ENCODE measurements at places on chromosomes 11 and 22.

- no peak for DNase-seq
Observed at GRCh38 chr11:111840143-111840542, 31.2 kb downstream of the ALG9 start.

GRCh38 chr11:123314972-123315371, 115.1 kb upstream of the GRAMD1B start:
- no peak for DNase-seq

GRCh38 chr22:30016596-30016995, 63.7 kb upstream of the HORMAD2 start:
- DNase-seq = no peak

GRCh38 chr11:28584992-28585391, 476.8 kb downstream of the METTL15 start:
- no peak for DNase-seq

DNA sequence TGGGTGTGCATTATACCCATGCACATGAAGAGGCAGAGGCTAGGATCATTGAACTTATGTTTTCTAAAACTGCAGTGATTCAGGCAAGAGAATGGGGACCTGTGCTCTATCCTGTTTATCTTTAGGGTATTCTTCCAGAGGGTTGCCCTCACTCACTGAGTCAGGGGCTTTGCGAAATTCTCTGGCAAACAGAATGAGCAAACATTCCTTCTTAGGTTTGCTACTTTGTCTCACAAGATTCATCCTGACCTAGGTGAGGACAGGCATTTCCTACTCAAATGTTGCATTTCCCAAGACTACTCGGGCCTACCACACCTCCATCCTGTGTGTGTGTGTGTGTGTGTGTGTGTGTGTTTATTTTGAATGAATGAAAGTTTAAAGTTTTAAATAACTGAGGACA, 2.7 kb upstream of the EIF3M start:
- DNase-seq = peak; percentile 88

- DNase-seq = no peak
Observed at GRCh38 chr11:68979931-68980775, 633 bp downstream of the MRGPRD start.

- DNase-seq = peak; percentile 65
Observed at GRCh38 chr11:47572715-47573255, 6.0 kb downstream of the KBTBD4 start.

- DNase-seq = no peak
Observed at GRCh38 chr22:32706149-32706548, 95.4 kb upstream of the TIMP3 start.

DNA sequence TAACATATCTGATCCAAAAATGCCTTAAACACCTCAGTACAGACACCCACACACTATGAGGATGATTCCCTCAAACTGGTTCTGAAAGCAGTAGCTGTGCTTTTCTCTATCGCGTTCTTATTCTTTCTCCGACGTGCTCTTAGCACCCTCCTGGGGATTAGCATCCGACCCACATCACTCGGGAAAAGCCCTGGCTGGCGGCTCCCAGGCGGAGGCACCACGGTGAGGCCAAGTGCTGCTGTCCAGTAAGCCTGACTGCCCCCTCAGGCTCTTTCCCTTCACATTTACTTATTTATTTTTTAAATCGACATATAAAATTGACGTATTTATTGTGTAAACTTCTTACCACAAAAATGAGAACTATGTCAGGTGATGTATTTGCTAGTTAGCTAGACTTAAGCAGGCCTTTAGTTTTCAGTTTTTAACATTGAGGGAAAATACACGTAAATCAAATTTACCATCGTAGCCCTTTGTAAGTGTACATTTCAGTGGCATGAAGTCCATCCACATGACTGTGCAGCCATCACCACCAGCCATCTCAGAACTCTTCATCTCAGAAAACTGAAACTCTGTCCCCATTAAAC, 19.2 kb downstream of the TBX1 start:
- no peak for DNase-seq

DNA sequence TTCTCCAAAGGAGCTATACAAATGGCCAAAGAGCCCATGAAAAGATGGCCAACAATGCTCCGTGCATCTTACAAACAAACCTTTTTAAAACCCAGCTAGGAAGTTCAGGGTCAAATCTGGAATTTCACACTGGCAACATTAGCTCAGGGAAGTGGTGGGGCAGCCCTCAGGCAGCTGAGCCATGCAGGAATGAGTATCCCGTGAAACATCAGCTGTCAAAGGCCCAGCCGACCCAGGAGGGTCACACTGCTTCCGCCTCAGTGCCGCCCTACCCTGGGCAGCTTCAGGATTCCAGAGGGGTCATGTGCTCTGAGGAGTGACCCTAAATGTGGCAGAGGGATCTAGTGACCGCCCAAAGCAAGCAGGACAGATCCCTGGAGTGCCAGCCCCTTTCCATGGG, 73.4 kb downstream of the LINC01488 start:
- DNase-seq = no peak

- peak; percentile 60 for DNase-seq
Observed at GRCh38 chr11:72609045-72609444, 65.2 kb downstream of the PDE2A start.

DNA sequence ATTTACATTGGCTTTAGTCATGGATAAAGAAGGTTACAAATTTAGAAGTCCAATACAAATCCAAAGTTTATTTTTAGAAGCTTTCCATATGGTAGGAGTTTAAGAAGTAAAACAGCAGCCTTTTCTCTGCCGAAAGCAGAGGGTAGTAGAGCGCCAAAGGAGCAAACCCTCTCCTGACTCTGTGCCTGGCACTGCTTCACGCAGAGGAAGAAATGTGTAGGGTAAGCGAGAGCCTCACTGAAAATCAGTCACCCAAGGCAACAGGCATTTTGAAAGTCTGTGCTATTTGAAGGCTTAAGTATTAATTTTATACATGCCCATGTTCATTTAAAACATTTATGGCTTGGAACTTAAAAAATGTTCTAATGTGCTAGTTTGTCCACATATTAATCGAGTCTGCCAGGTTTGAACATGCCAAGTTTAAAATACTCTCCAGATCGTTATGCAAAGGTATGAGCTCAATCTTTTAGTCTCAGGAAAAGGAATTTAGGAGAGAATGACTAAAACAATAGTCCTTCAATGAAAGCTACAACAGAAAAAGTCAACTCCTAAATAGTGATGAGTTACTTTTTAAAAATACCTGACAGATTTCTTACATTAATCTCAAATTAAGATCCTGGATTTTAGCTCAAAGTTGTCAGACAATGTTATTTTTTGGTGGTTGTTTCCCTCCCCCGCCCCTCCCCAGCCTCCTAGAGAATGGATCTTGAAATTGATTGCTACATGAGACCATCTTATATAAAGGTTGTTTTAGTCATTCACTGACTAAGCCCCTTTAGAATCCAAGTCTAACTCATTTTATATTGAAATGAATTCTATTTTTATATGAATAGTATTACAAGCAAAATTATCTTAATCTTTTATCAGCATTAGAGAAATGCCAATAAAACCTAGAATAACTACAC, 38.7 kb downstream of the MRTFA start:
- no peak for DNase-seq

DNA sequence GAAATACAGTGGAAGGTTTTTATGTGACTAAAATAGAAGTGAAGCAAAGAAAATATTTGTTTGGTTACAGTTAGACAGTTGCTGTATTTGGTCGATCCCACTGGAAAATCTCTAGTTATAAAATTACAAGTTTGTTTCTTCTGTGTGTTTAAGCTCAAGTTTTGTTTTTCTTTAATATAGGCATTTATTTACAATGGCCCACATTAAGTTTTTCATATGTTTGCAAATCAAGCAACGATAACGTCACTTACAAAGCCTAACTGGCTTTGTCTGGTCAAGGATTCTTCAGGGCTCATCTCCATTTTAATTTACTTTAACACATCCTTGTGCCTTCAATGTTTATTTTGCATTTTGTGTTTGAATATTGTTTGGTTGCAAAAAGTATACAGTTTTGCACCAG, 270.6 kb downstream of the LUZP2 start:
- no peak for DNase-seq

DNA sequence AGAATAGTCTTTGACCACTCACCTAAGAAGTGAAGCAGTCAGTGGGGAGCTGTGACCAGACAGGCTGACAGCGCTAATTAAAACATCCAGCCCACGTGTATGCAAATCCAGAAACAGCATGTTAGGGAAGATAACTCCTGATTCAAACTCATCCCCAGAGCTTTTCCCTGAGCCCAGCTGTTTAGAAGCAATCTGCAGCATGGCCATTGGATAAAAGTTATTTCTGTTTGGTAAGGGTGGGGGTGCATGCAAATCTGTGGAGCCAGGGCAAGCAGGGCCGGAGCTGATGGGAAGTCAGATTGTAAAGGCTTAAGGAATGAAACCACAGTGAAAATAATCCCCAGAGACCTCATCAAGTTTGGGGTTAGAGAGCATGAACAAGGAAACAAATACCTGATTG, 247.9 kb upstream of the KIRREL3 start:
- no peak for DNase-seq

GRCh38 chr22:36334821-36335603, 52.8 kb downstream of the MYH9 start:
- DNase-seq = peak; percentile 76

GRCh38 chr11:33893711-33894397, 2.0 kb upstream of the LMO2 start:
- DNase-seq = peak; percentile 67

DNA sequence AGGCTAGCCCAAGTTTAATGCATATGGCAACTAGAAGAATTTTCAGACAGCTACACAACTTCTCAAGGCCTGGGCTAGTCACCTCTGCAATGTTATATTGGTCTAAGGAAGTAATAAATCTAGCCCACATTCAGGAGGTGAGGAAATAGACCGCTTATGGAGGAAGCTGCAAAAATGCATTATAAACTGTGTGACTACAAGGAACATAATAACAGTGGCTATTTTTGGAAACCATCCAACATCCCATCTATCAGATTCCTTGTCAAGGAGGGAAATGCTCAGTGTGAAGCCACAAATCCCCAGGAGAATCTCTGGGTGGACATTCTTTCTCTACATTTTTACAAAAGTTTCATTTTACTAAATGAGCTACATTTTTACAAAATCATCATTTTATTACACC, 76.1 kb downstream of the BBOX1 start:
- peak; percentile 58 for DNase-seq

DNA sequence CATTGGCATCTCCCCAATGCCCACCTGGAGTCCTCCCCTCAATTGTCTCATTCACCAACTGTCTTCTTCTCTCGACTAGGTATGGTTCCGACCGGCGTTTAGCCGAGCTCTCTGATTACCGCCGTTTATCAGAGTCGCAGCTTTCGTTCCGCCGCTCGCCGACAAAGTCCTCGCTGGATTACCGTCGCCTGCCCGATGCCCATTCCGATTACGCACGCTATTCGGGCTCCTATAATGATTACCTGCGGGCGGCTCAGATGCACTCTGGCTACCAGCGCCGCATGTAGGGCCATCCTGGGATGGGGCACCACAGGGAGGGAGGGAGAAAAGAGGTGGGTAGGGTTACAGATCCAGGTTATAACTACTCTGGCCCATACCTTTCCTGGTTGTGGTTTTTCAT, 10.0 kb downstream of the RBM14 start:
- no peak for DNase-seq

Data from cardiac fibroblast (primary cell).